ENCODE measurements at places on chromosomes 5 and 9.
A peak's percentile ranks its signal among the peaks of the same experiment; 100 is the strongest.

- no peak for DNase-seq
Observed at GRCh38 chr9:80072451-80072850, 500.7 kb downstream of the TLE4 start.

GRCh38 chr5:119902593-119902992 lies 273.2 kb downstream of the FAM170A start:
- DNase-seq = no peak

DNA sequence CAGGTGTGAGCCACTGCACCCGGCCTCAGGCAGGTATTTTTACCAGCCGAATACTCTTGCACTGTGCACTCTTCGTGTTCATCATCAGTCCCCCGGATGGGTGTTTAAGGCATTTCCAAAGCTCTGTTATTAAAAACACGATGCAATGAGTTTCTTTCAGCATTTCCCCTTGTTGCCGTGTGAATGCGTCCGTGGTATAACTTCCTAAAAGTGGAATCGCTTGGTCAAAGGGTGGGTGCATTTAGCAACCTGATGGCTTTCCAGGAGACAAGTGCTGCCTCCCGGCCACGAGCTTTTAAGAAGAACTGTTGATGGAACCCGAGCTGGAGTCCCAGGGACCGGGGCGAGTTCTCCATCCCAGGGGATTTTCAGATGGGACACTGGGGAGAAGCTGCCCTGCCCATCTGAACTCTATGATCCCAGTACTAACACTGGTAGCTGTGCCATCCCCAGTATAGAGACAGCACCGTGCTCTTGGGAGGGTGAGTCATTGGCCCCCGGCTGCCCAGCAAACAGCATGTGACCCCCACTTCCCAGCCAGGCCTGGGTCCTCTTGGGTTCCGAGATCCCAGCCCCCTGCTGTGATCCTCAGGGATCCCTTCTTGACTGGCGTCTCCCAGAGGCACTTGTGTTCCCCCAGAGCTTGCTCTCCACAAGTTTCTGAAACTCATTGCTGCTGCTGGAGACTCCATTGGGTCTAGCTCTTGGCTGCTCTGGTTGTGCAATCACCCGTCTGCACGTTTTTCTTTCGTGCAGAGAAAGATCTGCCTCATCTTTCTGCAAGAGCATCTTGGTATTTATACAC lies 169.5 kb upstream of the IER5L start:
- DNase-seq = no peak

DNA sequence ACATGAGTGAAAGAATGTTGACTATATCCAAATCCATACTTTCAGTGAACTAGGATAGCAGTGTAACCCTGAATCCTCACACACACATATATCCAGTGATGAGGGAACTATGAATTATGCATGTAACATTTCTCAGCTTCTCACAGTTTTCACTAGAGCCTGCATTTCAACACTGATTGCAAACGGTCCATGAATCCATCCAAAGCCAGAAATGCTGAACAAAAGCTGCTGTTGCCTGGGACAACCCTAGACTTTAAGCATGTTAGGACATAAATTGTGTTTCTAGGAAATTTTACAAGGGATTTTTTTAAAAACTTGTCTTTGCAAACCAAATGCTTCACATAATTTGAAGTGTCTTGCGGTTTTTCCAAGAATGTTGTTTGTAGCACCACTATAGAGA lies 2010.0 kb upstream of the WWC1 start:
- DNase-seq = no peak

DNA sequence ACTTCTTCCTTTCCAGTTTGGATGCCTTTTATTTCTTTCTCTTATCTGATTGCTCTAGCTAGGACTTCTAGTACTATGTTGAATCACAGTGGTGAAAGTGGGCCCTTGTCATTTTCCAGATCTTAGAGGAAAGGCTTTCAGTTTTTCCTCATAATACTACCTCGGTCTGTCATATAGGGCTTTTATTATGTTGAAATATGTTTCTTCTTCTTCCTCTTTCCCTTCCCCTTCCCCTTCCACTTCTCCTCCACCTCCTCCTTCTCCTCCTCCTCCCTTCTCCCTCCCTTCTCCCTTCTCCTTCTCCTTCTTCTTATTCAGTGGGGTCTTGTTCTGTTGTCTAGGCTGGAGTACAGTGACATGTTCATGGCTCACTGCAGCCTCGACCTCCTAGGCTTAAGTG lies 9.2 kb upstream of the TERT start:
- no peak for DNase-seq

DNA sequence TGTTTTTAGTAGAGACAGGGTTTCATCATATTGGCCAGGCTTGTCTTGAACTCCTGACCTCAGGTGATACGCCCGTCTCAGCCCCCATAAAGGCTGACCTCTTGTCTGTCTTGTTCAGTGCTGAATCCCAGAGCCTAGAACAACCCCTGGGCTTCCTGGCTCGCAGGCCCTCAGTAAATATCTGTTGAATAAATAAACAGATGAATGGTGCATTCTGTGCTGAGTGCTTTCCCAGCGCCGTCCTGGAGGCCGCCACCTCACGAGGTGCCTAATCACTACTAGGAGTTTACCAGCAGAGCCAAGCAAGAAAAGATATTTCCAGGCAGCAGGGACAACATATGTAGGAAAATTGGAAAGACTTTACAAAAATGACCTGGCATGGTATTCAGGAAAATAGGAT lies 88.5 kb downstream of the SNX24 start:
- no peak for DNase-seq

- no peak for DNase-seq
Observed at GRCh38 chr5:39257554-39257953, 38.2 kb upstream of the FYB1 start.

DNA sequence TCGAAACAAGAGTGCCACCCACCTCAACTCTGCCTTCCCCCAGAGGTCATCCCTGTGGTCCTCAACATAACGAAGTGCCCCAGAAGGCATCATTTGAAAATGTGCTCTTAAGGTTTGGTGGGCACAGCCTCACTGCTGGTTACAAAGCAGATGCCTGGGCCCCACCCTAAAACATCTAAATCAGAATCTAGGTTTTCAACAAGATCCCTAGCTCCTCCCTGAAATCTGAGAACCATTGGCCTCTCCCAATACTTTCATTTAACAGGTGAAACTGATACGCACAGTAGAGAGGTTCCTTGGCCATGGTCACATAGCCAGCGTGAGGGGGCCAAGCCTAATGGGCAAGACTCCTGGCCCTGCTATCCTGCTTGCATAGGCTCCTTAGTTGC lies 376.2 kb upstream of the CLINT1 start:
- DNase-seq = no peak

GRCh38 chr9:134962065-134962972 lies 44.6 kb upstream of the FCN1 start:
- DNase-seq = no peak

GRCh38 chr5:56575821-56576220 lies 239.5 kb upstream of the MAP3K1 start:
- no peak for DNase-seq

DNA sequence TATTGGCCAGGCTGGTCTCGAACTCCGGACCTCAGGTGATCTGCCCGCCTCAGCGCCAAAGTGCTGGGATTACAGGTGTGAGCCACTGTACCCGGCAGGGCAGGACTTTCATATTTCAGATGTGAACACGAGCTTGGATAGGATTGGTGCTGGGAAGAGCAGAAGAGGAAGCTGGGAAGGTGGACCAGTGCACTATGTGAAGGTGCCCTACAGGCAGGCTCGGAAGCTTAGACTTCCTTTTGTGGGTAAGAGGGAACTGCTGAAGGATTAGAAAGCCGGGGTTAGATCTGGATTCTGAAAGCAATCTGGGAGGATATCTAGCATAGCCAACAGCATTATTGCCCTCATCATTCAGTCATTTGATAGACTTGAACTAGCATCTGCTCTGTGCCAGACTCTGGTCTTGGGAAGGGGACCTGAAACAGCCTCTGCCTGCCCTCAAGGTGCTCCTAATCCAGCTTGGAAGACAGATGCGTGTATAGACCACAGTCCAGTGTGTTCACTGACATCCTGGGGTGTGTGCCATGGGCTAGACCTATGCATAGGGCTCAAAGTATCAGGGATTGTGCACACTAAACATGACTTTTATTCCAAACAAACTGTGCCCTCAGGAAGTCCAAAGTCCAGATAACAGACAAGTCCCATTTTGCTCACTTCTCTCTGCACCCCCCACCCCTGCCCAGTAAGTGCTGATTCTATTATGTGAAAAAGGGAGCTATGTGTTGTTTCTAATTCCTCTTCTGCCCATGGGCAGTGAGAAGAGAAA lies 637 bp downstream of the CBY3 start:
- no peak for DNase-seq

- DNase-seq = no peak
Observed at GRCh38 chr5:33968211-33969005, 16.1 kb downstream of the SLC45A2 start.

- DNase-seq = no peak
Observed at GRCh38 chr9:38229504-38230155, 160.6 kb upstream of the SHB start.

DNA sequence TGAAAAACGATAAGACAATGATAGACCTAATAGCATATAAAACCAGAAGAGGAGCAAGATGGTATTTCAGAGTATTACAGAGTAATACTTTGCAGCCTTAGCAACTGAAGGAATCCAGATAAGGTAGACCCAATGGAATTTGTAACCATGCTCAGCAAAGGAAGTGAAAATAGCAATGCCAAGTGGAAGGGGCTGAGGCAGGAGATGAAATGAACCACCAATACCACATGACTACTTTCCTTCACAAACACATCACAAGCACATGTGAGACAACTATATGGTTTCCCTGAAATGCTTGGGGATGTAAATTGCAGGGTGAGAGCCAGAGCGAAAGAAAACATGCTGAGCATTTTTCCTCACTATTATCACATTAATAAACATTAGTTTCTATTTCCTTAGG lies 79.8 kb upstream of the MELK start:
- no peak for DNase-seq

- DNase-seq = no peak
Observed at GRCh38 chr5:89168766-89169165, 285.8 kb upstream of the MEF2C start.

- DNase-seq = peak; percentile 64
Observed at GRCh38 chr5:53481887-53482716, 1.7 kb downstream of the FST start.

- DNase-seq = no peak
Observed at GRCh38 chr5:135598691-135599395, 20.1 kb upstream of the CXCL14 start.

GRCh38 chr5:2892466-2893000 lies 141.1 kb upstream of the IRX2 start:
- no peak for DNase-seq

DNA sequence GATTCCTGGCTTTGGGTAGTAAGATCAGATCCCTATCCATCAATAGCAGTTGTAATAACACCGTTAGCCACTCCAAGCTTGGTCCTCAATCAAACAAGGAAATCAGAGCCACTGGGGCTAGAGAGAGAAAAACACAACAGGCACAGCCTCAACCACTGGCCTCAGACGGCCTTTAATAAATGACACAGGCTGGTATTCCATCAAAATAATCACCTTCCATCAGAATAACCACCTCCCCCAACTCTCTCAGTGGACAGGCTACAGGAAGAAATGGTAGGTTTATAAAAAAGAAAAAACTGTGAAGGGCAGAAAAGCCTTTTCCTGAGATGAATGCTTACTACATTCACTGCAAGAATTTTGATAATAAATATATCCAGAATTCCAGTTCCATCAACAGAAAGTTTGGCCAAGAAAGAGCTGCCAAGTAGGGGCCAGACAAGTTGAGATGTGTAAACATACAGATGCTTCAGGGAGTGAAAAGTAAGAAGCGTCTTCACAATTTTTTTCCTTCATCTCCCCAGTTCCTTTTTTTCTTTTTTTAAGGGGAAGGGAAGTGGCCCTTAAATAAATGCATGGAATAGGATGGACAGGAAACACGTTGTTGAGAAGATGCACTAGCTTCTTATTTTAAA lies 5.5 kb downstream of the FOXD1 start:
- DNase-seq = no peak

GRCh38 chr5:179612577-179613459 lies 10.7 kb downstream of the HNRNPH1 start:
- peak; percentile 5 for DNase-seq

DNA sequence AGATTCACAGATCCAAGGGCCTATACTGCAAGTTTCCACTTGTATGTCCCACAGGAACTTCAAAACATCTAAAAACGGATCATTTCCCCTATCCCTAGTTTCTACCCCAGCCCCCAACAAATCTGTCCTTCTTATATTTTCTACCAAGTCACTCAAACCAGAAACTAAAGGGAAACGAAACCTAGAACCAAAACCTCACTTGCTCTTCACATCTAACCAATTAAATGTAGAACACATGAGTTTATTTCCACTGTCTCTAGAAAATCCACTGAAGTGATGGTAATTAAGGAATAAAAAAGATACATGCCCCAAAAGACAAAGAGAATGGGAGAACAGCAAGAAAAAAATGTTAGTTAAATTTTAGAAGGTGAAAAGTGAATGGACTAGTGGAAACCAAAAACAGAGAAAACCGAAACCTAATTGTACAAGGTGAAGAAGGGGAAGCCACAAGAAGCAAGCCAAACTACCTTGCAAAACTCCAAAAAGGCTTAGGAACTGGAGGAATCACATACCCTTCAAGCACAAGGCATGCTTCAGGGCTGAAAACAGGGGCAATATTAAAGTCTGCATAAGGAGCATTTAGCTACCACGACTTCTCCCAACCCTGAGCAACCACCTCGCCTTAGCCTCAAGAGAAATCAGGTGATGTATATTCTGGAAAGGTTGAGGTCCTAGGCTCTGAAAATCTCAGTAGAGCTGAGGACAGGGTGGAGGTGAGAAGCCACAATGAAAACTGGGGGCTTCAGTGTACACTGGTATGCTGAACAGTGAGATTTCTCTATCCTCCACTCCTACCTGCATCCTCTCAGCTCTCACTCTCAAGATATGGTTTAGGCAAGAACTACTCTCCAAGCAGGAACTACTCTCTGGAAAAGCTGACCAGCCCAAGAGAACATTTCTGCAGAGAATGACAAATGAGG lies 11.1 kb downstream of the SMU1 start:
- no peak for DNase-seq

DNA sequence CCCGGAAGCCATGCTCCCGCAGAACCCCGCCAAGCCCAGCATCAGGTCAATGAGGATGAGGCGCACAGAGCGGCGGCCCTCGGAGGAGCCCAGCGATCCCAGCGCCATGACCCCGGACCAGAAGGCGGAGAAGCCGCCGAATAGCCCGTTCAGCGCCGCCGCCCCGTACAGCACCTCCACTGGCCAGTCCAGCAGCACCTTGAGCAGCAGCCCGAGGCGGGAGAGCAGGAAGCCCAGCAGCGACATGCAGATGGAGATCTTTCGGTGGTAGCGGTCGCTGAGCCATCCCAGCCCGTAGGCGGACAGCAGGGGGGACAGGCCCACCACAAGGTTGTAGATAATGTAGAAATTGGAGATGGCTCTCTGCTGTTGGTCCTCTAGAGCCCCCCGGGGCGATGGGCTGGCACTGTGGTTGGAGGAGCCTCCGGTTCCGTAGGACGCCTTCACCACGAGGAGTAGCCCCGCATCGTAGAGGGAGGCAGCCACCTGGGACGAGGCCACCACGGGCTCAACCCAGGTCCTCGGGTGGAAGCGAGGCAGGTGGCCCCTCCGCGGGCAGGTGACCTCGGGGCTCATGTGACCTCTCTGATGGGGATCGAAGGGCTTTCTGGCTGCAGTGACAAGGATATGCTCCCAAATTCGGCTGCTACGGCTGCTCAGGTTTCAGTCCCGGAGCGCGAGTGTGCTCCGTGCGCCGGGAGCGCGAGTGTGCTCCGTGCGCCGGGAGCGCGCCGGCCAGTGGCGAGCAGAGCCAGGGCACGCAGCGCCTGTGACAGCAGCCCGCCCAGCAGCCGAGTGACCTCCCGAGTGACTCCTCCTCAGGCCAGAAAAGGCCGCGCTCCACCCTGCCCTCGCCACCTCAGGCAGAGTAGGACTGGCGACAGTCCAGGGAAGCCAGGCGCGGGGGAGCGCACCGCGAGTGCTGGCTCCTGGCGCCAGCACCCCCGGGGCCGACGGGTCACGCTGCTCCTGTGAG lies at the start of gene SLC46A2:
SLC46A2 (minus strand) TSS at position 771 of the 976 bp plus-strand sequence; CDS start at position 576, 195 bp downstream.
- DNase-seq = peak; percentile 45
